NCI-H1092 (cell line): ENCODE measurements at places on chromosomes 5 and 9.

GRCh38 chr5:112693301-112693700, 44.4 kb upstream of the APC start:
- DNase-seq: no peak

DNA sequence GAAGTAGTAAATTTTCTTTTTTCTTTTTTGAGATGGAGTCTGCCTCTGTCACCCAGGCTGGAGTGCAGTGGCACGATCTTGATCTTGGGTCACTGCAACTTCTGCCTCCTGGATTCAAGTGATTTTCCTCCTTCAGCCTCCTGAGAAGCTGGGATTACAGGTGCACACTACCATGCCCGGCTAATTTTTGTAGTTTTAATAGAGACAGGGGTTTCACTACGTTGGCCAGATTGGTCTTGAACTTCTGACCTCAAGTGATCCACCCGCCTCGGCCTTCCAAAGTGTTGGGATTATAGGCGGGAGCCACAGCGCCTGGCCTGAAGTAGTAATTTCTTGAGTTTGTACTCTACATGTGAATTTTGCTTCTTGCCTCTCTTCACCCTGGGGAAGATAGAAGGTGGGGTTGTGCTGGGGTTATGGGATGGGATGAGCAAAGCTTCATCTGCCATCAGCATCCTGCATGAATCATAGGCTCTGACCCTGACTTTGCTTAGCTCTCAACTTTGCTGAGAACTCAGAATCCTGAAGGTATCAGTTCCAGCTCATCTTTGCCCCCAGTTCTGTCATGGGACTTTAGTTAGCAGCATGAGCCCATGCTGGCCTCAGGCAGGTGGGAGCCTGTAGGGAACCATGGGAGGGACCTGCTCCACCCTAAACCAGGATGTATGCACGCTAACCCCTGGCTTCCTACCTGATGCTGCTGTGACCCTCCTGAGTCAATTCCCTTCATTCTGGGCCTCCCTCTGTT, 9.3 kb upstream of the CCL21 start:
- no peak for DNase-seq

DNA sequence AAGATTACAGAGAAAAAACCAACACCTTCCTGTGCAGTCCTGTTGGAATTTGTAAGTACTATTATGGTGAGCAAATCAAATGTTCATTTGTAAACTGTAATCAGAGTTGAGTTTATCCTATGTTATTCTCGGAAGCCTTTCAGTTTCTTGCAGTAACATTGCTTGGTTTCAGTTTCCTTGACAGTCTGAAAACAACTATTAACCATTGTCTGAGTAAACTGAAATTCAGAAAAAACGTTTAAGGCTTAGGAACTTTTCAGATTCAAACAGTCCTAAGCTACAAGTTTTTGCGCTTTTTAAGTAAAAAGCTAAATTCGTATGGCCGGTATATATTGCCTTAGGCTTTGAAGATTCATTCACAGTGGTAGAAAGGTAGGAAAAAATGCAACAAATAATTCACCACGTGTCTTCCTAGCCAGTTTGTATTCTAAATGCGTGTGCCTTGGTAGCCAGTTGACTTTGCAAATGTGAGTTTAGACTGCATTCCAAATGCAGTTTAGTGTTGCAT, 2.5 kb downstream of the GPBP1 start:
- no peak for DNase-seq

DNA sequence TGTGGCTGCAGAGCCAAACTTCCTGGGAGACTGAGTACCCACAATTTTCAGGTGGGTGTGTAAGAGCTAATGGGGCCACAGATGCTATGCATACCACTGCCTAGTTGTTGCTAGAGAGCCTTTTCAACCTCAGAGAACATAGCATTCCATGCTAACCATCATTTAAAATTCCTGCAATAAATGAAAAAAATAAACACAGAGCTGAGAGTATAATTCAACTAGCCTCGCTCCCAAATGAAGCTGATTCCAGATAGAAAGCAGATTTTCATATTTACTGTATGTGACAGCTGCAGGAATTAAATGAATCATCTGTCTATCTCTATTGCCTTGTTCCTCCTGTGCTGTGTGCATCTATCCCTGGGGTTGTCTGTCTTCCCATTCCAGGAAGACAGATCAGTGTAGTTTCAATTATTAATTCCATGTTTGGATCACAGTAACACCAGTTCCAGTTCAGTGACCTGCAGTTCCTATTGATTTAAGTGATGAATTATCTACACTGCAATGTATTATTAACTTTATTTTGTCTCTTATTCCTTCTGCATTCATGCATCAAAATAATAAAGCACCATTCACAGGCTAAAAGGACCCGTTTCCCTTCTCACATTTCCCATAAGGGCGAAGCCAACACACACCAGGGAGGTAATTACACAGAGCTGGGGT, 324.5 kb downstream of the SLIT3 start:
- no peak for DNase-seq

- DNase-seq: no peak
These were observed 73.4 kb downstream of the GABBR2 start for GRCh38 chr9:98635374-98635773.

DNA sequence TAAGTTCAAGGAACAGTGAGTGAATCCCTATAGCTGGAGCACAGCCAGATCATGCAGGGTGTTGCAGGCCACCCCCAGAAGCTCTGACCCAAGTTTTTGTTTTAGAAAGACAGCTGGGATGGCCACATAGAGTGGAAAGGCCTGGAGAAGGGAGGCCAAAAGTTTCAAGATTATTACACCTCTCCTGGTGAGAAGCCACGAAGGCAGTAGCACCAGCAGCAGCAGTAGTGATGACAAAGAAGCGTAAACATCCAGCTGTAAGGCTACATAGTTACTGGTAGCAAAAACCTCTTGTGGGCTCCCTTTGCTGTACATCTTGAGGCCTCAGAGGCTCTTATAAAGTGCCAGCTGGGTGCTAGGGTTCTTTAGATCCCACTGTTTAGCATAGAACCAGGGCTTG, 11.8 kb downstream of the ADAMTSL1 start:
- DNase-seq: no peak

GRCh38 chr5:121982146-121982892, 20.5 kb downstream of the SRFBP1 start:
- no peak for DNase-seq

- DNase-seq: peak; percentile 29
These were observed 8.5 kb upstream of the MGAT1 start for GRCh38 chr5:180810959-180811622.

- DNase-seq: no peak
These were observed 399.5 kb downstream of the ENC1 start for GRCh38 chr5:74240783-74241750.

- DNase-seq: no peak
These were observed 22.3 kb downstream of the LEAP2 start for GRCh38 chr5:132895719-132896305.

- no peak for DNase-seq
These were observed 302.4 kb downstream of the MAT2B start for GRCh38 chr5:163807781-163808180.

DNA sequence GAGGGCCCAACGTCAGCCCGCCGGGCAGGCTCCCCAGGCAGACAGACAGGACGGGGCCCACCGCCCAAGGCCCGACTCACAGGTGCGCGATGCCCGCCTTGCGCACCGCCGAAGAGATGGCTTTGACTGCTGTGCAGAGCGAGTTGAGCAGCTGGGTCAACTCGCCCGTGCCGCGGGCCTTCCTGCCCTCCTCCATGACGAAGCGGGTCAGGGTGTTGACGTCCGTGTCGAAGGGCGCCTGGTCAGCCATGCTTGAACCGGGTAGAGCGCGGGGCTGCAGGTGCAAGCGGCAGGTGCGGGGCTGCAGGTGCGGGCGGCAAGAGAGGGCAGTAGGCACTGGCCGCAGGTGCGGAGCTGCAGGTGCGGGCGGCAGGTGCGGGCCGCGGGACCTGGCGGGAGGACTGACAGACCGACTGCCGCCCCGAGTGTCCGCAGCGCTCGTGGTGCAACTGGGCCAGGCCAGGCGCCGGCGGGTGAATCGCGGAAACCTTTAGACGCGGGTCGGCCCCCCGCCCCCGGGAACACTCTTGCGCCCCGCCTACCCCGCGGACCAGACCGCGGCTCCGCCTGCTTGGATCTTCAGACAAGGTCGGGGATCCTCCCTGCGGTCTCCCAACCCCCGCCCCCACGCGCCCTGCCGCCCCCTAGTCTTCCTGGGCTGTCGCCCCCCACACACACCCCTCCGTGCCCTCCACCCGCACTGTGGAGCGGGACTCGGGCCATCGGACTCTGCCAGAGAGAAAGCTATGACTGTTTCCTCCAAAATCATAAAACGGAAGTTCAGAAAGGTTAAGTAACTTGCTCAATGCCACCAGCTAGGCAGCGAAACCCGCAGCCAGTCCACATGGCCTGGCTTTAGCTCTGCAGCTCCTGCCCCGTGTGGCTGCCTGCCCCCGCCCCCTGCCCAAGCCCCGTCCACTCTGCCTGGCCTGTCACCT, at the start of gene FBP1:
TSS of gene FBP1 (minus strand) at position 458 of the 938 bp plus-strand sequence. CDS start at position 250, 208 bp downstream.
- peak; percentile 16 for DNase-seq

GRCh38 chr9:87651431-87651830, 74.5 kb upstream of the CTSL start:
- no peak for DNase-seq

- no peak for DNase-seq
These were observed 48.2 kb upstream of the RPL26L1 start for GRCh38 chr5:172910828-172911627.

DNA sequence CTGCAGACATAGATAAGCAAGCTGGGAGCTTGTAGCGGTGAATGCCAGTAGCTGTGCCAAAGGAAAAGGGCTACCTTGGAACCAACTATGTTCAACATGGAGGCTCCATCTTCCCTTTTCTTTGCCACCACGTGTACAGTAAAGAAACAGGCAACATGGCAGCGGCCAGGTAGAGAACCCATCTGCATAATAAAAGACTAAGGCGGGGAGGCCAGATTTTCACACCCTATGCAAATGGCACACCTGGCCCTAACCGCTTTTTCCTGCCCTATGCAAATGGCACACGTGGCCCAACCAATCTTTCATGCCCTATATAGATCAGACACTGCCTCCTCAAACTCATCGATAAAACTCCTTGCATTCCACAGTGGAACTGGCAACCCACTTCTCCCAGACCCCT, 477.5 kb upstream of the EDIL3 start:
- DNase-seq: no peak

- DNase-seq: no peak
These were observed 22.2 kb upstream of the SLC1A3 start for GRCh38 chr5:36584009-36584875.

DNA sequence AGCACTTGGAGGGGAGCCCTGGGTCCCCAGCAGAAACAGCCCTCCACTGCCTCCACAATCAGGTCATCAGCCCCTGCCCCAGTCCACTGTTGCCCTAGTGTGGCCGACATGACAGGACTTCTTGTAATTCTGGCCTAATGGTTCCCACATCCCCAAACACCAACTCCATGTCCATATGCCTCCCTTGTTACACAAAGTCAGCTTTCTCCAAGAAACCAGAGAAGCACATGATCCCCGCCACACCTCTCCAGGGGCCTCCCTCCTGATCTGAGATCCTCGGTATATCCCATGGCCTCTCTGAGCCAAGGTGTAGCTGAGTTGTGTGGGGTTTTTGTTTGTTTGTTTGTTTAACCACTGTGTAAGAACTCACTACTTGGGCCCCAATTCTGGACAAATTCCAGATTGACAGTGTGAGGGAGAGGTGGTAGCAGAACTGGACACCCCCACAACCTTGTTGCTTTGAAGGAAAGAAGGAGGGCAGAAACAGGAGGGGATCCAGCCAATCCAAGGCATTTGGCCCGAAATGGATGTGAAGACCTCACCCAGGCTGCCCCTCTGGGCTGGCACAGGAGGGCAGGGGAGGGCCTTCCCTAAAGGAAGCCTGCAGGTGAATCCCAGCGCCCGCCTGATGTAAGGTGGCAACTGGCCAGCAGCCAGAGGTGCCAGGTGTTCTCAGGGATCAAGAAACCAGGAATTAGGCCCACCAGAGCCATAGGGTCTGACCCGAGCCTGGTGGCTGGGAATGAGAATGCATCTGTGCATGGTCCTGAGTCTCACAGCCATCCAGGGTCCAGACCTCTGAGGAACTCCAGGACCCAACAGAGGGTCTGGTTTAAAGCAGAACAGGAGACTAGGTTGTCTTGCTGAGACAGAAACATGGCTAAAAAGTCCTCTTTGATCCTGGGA, 13.4 kb downstream of the IRF1 start:
- DNase-seq: no peak

- no peak for DNase-seq
These were observed 487.5 kb upstream of the SGCD start for GRCh38 chr5:155839251-155840037.

DNA sequence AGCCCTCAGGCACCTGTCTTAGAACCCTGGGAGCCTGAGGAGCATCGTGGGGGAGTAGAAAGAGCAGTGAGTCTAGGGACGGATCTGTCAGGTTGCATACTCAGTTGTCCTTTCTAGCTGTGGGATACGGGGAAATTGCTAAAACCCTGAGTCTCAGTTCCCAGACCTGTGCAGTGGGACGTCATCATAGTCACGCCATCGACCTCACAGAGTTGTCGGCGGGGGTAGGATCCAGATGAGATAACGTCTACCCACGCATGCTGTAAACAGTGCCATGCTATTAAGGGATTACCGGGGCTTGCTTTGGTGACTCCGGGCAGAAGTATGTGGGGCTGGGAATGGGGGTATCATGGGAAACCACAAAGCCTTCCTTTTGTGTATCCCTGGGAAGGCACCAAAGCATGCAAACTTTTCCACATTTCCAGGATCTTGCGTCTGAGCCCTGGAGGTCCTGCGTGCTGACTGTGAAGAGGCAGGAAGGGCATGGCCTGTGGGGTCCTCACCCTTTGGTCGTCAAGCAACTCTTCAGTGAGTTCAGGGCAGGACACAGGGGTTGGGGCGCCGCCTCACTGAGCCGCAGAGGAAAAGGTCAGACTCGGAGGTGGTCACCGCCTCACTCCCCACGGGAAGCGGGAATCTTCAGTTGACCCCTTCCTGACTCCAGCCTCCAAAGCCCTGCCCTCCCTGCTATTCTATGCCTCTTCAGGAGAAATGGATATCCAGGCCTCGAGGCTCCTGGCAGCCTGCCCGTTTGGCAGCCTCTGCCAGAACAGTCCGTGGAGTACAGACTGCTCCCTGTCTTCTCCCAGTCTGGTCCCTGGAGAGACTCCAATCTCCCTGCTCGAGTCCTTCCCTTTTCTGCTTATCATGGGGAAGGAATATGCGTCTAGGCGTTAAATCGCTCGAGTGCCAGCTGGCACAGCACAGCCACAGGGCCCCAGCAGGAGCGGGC, 186.8 kb upstream of the KLF9 start:
- DNase-seq: peak; percentile 96

GRCh38 chr9:92745331-92745730, 19.3 kb downstream of the BICD2 start:
- DNase-seq: no peak

GRCh38 chr5:132296412-132297016, 2.3 kb downstream of the SLC22A4 start:
- no peak for DNase-seq

- no peak for DNase-seq
These were observed 209.5 kb downstream of the DCP2 start for GRCh38 chr5:113186061-113186460.

GRCh38 chr9:120886490-120886967, 9.5 kb upstream of the PHF19 start:
- no peak for DNase-seq

- no peak for DNase-seq
These were observed 14.9 kb upstream of the NDUFB6 start for GRCh38 chr9:32587901-32588300.

GRCh38 chr9:16825331-16825725, 45.1 kb downstream of the BNC2 start:
- no peak for DNase-seq

- DNase-seq: no peak
These were observed 2.3 kb downstream of the CNOT8 start for GRCh38 chr5:154860765-154861164.

GRCh38 chr5:154518438-154518867, 40.4 kb upstream of the HAND1 start:
- DNase-seq: no peak
